Ecto neural progenitor cell (in vitro differentiated cells): ENCODE measurements at places on chromosomes 6 and 20.

GRCh38 chr6:139308286-139308916, 16.6 kb upstream of the TXLNB start:
- DNase-seq = no peak

DNA sequence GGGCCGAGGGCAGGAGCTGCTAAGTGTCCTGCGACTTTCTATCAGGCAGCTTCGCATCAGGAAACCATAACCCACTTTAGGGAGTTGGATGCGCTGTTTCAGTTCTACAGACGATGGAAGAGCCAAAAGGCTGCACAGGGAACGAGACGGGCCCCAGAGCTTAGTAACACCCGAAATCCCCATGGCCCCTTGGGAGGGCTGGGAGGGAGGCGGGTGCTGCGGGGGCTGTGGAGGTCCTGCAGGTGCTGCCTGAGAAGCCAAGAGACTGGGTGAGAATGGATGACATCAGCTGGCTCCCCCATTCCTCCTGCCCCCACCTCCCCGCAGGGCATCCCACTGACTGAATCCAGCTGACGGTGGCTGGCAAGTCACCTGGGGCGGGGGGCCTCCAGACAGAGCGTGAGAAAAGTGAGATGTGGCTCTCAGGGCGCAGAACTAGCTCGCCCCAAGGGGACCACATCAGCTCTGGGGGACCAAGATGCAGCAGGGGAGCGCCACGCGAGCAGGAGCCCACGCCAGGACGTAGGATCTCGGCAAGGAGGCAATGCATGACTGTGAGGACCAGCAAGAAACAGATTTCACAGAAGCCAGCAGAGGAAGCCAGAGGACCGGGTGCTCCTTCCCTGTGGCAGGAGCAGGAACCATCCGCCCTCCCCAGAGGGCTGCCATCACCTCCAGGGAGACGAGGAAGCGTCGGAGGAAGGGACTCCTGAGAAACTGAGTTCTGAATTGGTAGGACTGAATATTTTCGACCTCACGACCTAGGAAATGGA, 36.8 kb downstream of the PNLDC1 start:
- no peak for DNase-seq

GRCh38 chr20:17431621-17432364, 99.4 kb downstream of the BFSP1 start:
- DNase-seq = peak; percentile 76

DNA sequence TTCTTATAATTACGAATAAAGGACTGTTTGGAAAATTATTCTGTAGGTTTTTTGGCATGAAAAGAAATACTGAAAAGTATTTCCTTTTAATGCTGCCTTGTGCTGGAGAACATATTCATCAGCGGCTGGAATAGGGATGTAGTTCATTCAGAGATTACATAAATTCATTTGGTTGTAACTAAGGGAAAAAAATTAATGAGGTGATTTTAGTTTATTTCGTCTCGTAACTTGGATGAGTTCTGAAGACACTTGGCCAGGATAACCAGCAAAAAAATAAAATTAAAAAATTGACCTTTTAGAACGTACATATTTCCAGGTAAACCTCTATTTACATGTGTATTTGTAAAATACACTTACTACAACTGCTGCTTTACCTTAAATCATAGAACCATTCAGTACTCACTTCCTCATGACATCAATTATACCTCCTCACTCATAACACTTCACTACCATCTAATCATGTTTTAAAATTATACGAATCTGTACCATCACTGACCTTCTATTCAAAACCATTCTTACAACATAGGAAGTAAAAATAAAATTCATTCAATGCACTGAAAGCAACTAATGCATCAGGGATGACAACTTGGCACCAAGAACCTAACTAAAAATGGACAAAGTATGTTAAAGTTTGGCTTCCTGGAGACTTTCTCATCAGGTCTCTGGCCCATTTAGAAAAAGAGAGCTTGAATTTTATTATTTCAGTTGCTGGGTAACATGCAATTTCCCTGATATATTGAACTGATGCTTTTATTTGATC, 17.2 kb downstream of the KLHL31 start:
- DNase-seq = no peak

GRCh38 chr6:89302936-89303335, 12.2 kb downstream of the GABRR2 start:
- DNase-seq = no peak

DNA sequence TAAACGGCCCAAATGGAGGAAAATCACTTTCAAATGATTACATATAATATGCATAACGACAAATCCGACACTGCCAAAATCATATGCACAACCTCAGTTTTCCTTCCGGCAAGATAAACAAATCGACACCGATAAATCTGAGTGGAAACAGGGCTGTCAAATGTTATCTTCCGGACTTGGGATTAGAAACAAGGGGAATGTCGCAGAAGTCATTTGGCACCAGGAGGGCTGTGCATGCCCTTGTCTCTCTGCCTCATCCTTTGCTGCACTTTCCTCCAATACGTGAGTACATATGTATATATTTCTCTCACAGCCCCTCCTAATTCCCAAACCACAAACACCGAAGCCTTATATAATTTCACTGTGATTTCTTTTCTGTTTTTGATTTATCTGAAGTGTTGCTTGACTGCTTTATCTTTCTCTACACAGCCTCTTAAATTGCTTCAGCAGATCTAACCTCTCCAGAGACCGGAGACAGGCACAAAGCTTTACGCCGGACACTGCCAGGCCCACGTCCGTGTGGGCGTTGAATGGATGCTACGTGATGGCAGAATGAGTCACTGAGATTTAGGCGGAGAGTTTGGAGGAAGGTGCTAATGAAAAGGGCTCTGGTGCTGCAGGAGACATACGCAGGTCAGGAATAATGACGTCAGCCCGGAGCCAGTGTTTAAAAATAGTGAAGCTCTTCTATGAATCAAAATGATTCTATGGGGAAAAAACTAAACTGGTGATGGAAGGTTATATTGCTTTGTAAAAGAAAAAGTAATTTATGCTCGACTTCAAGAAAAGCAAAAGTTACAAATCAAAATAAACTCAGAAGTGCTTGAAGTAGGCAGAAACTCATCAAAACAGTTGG, 21.0 kb upstream of the PRELID3B start:
- DNase-seq = no peak

DNA sequence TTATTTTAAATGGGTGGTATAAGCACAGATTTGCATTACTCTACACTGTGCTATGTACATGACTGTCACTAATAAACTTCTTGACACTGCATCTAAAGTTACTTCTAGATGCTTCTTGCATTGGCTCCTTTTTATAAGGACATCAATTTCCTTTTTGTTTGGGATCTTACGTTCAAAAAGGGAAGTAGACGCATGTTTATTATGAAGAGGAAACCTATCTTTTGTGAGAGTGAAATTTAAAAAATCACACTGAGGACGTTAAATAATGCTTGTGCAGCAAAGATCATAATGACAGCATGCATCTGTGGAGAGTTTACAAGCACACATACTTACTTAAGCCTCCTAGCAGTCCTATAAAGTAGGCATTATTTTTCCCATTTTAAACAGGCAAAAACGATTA, 479.5 kb downstream of the CD83 start:
- DNase-seq = no peak

DNA sequence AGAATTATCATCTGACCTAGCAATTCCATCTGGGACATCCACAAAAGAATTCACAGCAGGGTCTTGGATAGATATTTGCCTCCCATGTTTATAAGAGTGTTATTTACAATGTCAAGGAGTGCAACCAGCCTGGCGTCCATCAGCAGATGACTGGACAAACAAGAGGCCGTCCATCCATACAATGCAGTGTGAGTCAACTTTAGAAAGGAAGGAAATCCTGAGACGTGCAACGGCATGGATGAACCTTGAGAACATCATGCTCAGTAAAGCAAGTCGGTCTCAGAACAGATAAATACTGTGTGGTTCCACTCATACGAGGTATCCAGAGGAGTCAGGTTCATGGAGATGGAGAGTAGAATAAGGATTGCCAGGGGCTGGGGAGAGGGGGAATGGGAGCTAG, 46.4 kb downstream of the FOXF2 start:
- DNase-seq = no peak

DNA sequence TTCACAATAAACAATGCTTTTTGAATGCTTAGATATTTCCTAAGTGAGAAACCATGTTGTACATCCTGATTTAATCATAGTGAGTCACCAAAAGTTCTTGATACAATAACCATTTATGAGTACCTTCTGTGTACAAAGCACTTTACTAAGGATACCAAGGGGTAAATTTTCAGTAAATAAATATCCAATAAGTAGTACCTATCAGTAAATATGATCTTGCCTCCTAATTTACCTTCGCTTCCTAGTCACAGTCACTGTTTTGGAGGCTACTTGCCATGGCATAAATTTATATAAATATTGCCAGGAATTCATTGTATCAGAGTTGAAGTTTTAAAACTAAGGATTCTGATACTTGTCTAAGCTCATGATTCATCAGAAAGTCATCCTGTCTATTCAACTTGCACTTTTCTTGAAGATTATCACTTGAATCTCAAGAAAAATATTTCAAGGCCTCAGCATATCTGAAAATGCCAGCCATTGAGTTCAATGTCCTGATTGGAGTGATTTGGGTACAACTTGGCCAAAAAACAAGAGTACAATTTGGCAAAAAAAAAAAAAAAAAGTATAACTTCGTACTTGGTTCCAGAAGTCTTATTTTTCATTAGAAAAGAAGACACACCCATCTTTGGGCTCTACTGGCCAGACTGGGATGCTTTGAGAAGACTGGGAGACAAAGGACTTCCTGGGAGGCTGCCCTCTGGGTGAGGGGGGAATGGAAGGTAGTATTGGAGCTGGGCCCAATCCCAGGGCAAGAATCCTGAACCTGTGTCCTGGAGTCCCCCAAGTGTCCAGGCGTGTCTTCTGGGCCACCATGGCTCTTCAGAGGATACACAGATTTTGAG, 32.8 kb downstream of the RAB22A start:
- DNase-seq = no peak

DNA sequence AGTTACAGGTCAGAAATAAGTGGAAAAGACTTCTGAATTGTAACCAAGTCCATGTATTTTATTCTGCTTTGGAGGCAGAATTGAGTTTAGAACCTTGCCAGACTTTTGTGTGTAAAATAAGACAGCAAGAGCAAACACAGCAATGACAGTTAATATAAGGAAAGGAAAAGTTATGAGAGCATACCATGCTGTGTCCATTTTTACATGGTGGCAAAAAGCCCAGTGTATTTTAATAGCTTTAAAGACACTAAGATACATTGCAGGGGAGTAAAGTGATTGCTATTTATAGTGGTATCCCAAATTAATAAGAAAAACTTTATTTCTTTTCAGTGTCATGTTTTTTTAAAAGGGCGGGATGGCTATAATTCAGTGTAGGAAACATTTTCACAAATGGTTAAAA, 45.2 kb downstream of the CDC5L start:
- DNase-seq = no peak

GRCh38 chr6:101266063-101266462, 127.4 kb upstream of the GRIK2 start:
- DNase-seq = no peak
